ENCODE measurements at places on chromosomes 1 and 21. TPM values are rescaled to one million over a fixed set of nuclear protein-coding genes. Genes with fewer than 3 reads are reported as not detected.

CDC20 gene
- 76.2 TPM for total RNA-seq

PIAS3 gene
- total RNA-seq: 39.5 TPM

SIK1 gene
- total RNA-seq: 16.5 TPM

ECM1 gene
- 438 TPM for total RNA-seq

TAGLN2 gene
- total RNA-seq: 406 TPM

ZSCAN20 gene
- 2.4 TPM for total RNA-seq

LMOD1 gene
- 4.1 TPM for total RNA-seq

S100A8 gene
- total RNA-seq: 27,439 TPM

ZNF593 gene
- 37.9 TPM for total RNA-seq

ATP6V0B gene
- total RNA-seq: 95.7 TPM

BPNT1 gene
- 20.1 TPM for total RNA-seq

PLA2G2F gene
- total RNA-seq: 0.04 TPM

FAM78B gene
- total RNA-seq: 0.88 TPM

PTPN7 gene
- 1.2 TPM for total RNA-seq

IL20 gene
- total RNA-seq: not detected

DNA sequence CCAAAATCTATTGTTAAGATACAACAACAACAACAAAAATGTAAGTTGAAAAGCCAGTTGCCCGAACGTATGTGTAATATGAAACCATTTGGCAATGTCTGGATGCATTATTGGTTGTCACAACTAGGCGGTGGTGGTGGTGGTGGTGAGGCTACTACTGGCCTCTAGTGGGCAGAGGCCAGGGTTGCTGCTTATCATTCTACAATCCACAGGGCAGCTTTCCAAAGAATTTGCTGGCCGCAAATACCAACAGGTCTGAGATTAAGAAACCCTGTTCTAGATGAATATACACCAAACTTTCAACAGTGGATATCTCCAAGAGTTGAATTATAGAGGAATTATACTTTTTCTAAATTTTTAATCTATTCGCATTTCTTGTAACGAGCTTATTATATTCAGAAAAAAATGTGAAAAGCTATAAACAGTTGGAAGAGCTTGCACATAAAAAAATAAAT, 26.8 kb upstream of the ZNF697 start:
- peak; percentile 92 for ATAC-seq

DNA sequence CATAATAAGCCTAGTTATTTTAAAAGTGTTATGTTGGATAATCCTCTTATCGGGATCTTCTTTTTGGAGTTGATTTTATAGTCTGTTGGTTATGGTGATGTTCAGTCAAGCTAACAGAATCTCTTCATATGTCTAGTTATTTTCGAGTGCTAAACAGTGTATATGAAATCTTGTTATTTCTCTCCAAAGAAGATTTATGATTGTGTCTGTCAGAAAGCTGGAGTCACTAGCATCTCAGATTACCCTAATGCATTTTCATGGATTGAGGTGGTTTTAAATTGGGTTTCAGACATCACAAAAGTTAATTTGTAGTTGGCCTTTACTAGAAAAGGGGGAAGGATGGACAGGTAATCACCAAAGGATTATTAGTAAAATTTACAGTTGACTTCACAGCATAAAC, 13.3 kb downstream of the MAEL start:
- no peak for ATAC-seq

- ATAC-seq: no peak
These were observed 533.9 kb downstream of the PLPP3 start for GRCh38 chr1:56045477-56045876.

GRCh38 chr21:44658913-44659595, 1.3 kb downstream of the KRTAP12-3 start:
- no peak for ATAC-seq

- no peak for ATAC-seq
These were observed 394.8 kb downstream of the PTPRC start for GRCh38 chr1:199033661-199034060.

- ATAC-seq: peak; percentile 47
These were observed 29.5 kb downstream of the AK4 start for GRCh38 chr1:65177457-65177856.

- no peak for ATAC-seq
These were observed 516.6 kb downstream of the KIF26B start for GRCh38 chr1:245671349-245671748.

DNA sequence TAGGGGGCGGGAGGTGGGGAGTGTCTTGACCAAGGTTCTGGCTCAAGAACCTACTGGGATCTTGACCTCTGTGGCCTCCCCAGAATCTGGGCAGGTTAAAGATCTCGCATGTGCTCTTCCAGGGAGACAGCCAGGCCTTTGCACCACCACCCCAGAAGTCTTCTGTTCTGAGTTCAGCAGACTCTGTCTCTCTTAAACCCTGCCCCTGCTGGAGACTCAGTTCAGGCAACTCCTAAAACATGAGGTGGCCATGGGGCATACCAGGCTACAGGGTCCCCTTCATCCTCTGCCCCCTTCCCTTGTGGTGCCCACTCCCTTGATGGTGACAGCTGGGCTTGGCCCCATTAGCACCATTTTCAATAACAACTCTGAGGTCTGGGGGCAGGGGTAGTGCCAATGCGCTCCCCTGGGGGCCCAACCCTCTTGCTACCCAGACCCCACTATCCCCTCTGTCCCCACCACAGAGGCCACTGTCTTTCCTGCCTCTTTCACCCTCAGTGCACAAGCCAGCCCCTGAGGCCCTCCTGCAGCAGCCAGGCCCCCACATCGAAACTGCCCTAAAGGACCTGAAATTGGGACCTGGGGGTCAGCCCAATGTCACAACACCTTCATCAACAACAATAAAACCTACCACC, 132.7 kb upstream of the RUNX3 start:
- no peak for ATAC-seq

GRCh38 chr1:54577612-54578011, 29.6 kb downstream of the ACOT11 start:
- no peak for ATAC-seq

DNA sequence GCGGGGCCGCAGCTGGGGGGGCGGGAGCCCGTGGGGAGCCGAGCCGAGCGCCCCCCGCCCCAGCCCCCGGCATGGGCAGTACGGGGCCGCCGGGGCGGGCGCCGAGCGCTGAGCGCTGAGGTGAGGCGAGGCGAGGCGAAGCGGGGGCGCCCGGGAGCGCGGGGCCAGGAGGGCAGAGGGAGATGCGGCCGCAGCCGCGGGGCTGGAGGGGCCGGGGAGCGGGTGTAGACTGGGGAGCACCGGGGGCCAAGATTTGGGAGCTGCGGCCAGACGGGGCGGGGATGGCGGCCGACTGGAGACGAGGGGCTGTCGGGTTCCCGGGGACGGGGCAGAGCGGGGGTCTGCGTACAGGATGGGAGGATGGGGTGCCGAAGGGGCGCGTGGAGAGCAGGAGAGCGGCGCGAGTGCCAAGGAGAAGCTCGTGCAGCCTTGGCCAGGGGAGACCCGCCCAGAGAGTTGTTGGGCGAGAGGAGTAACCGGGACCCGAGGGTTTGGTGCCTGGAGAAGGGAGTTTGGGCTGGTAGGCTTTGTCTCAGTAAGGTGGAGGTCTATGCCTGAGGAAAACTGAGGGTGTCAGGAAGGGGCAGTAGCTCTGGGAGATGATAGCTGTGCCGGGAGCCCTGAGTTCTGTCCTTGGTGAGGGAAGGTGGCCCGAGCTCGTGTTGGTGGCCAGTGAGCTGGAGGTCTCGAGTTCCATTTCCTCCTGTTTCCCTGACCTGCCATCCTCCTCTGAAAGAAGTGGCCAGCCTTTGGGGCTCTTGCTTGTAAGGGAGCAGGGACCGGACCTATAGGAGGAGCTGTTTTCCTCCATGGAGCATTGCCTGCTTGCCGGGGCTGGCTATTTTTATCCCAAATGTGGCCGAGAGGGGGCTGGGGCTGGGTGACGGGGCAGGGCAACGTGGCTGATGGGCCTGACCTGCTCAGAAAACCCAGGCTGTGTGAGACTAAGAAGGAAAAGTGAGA, 539 bp downstream of the ATP8B2 start:
- no peak for ATAC-seq

DNA sequence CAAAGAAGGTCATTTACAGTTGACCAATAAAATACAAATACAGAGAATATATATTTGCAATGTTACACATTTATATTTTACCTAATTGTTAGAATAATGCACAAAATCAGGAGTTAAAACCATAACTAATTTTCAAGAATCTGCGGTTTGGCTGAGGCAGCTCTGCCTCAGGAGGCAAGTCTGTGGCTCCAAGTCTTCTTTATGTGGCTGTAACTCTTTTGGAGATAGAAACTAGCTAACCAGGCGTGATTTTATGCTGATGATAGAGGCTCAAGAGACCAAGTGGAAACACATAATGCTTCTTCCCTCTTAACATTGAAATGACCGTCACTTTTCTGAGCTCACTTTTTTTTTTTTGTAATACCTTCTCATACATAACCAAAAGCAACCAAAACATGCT, 744.7 kb upstream of the CXADR start:
- no peak for ATAC-seq

- ATAC-seq: no peak
These were observed 38.6 kb downstream of the FMO4 start for GRCh38 chr1:171352554-171352953.

GRCh38 chr1:173257805-173258204, 50.7 kb upstream of the TNFSF4 start:
- ATAC-seq: no peak

GRCh38 chr1:225757927-225758656, 19.5 kb upstream of the SRP9 start:
- no peak for ATAC-seq

GRCh38 chr1:30724655-30725421, 1.5 kb upstream of the MATN1 start:
- ATAC-seq: no peak

GRCh38 chr1:88736633-88737248, 52.7 kb downstream of the PKN2 start:
- peak; percentile 91 for ATAC-seq

DNA sequence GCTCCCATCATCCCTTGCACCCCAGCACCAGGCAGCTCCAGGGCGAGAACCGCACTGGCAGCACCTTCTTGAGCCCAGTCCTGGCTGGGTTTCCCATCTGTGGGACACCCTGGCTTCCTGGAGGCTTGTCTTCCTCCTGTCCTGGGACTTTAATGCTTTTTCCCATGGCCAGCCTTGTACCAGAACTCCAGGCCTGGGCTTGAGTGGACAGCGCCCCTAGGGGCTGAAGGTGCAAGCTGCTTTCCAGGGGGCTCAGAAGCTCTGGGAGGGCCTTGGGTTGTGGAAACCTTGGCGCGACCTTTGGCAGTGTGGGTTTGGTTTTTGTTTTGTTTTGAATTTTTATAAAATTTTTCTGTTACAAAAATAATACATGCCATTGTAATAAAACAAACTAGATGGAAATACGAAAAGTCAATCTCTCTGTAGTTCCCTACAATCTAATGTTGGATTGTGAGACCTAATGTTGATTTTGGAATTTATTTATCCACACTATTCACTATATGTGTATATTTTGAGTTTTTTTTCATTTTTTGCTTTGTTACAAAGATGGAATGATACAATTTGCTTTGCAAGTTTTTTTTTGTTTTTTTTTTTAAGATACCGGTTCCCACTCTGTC, 33.8 kb upstream of the RPL11 start:
- peak; percentile 52 for ATAC-seq

GRCh38 chr1:59391212-59392179, 94.6 kb downstream of the FGGY start:
- ATAC-seq: no peak

- peak; percentile 94 for ATAC-seq
These were observed at the start of gene ZMYM4 for GRCh38 chr1:35268282-35269200. ZMYM4 (plus strand) TSS chr1:35268709; CDS start chr1:35269047, 338 bp downstream.

DNA sequence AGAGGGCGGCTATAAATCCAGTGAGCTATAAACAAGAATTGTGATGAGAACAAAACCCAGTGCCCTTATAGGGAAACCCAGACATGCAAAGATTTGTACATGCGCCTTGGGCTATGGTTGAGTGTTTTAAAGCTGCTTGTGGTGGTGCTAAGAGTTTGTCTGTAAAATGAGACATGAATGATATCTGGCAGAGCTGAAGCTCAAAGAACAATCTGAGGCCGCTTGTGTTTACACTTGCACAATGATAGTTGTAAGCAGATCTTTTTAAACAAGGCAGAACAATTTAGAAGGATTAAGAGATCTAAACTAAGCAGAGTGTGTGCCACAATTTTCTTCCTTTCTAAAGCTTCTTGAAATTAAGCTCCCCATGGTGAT, 80.4 kb upstream of the ADAMTS5 start:
- peak; percentile 32 for ATAC-seq

GRCh38 chr1:59128239-59128736, 168.6 kb upstream of the FGGY start:
- ATAC-seq: no peak
